ENCODE measurements at places on chromosomes 11 and 22.

- DNase-seq, result no peak
Measured at GRCh38 chr11:116107229-116107628, 603.0 kb upstream of the CADM1 start.

DNA sequence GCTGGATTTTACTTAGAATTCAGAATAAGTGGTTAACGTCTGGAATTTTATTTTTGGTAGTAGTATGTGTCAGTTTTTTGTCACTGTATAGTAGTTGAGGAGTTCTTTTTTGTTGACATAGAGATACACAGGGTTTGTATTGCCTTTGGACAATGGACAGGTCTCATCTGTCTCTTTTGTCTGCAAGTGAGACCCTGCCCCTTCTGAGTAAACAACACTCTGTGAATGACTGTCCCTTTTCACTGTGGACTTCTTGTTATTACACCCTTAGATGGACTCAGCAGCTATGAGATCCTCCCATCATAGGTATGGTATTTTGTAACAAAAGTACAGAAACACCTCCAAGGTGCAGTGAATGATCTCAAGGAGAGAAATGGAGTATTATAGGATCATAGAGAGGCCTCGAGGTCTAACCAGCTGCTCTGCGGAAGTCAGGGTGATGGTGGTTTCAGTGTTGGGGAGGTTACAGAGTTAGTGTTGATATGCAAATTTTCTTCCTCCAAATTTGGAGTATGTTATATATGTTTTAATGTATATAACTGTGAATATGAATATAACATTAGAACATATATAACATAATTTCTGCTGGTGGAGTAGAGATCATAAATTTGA, 7.8 kb downstream of the PPP6R3 start:
- DNase-seq, result no peak

- no peak for DNase-seq
Measured at GRCh38 chr11:69250186-69251056, 43.5 kb upstream of the MYEOV start.

GRCh38 chr11:108768370-108768769, 103.5 kb downstream of the DDX10 start:
- DNase-seq, result no peak

DNA sequence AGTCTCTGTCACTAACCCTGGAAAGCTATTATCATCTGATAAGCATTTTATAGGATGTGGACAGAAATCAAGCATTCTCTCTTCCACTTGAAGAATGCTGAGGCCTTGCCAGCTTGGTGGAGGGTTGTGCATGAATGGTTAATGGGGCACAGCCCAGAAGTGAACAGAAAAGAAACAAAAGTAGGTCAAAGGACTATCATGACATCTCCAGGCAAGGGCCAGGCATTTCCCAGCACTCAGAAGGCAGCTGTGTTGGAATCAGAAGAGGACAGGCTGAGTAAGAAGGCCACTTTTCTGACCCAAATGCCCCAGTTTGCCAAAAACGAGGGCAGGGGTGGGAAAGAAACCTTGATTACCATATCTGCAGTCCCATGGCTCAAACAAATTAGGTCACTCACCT, 12.4 kb downstream of the TENM4 start:
- DNase-seq, result no peak

DNA sequence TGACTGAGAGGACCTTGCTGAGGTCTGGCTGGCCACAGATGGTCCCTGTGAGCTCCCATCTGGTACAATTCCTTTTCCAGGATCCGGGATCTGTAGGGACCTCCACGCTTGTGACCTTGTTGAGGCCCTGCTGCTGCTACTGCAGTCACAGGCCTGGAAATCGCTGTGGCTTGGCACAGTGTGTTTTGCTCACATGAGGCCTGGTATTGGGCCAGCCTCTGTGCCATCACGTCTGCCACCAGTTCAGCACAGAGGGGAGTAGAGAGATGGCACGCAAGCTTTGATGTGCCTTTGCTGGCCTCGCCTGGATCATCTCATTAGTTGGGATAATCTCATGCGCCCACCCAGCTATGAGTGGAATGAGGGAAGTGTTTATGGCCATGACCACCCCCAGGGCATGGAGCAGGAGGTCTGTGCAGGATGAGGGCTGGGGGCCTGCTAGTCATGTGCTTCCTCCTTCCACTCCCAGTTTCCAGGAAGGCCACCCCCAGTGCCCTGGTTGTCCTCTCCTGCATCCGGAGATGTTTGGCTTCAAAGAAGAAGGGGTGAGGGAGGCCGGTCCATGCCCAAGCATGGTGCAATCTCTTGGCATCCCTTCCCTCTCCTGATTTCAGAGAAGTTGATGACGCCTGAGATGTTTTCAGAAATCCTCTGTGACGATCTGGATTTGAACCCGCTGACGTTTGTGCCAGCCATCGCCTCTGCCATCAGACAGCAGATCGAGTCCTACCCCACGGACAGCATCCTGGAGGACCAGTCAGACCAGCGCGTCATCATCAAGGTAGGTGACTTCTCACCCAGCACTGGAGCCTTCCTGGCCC, 22.4 kb downstream of the DERL3 start:
- no peak for DNase-seq

GRCh38 chr11:2383852-2384804, 7.0 kb downstream of the CD81 start:
- DNase-seq, result no peak

DNA sequence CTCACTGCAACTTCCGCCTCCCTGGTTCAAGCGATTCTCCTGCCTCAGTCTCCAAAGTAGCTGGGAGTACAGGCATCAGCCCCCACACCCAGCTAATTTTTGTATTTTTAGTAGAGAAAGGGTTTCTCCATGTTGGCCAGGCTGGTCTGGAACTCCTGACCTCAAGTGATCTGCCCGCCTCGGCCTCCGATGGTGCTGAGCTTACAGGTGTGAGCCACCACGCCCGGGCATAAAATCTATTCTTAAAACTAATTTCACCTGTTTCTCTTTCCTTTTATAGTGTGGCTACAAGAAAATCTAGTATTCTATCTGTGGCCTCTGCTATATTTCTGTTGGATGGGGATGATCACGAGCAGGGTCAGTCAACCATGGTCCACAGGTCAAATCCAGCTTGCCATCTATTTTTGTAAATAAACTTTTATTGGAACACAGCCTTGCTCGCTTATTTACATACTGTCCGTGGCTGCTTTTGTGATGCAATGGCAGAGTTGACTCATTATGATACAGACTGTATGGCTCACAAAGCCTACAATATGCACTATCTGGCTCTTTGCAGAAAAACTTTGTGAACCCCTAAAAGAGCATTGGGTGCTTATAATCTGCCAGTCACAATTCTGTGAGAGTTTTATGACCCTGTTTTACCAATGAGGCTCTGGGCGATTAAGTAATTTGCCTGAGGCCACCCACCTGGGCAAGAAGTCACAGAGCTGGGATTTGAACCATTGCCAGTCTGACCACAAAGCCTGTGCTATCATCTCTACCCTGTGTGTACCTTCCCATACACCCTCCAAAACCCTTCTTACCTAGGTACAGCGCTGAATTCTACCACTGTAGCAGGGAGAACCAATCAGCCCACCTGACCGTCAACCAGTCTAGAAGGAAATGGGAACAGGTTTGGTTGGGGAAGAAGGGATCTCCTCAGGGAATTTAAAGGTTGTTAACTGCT, 28.3 kb downstream of the SLC1A2 start:
- DNase-seq, result peak; percentile 52

DNA sequence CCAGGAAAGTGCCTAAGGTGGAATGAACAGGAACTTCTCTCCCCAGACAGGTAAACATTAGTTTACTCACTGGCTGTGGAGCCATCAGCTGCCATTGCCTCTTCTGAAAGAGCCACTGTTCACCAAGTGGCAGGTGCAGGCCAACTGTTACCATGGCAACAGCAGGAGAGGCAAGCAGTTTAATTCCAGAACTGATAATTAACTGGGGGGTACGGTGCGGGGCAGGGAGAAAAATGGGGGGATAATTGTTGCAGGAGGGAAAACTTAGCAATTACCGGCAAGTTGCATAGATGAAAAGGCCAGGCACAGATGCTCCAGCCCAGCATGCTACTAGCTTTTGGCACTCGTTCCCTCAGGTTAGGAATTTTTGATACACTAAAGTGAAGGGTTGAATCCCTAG, 85.1 kb downstream of the TRIM44 start:
- DNase-seq, result no peak

GRCh38 chr22:19596680-19597398, 72.6 kb upstream of the CLDN5 start:
- DNase-seq, result no peak

- no peak for DNase-seq
Measured at GRCh38 chr11:102252339-102252891, 64.9 kb upstream of the BIRC3 start.

- DNase-seq, result no peak
Measured at GRCh38 chr11:46381819-46382645, 563 bp downstream of the MDK start.

DNA sequence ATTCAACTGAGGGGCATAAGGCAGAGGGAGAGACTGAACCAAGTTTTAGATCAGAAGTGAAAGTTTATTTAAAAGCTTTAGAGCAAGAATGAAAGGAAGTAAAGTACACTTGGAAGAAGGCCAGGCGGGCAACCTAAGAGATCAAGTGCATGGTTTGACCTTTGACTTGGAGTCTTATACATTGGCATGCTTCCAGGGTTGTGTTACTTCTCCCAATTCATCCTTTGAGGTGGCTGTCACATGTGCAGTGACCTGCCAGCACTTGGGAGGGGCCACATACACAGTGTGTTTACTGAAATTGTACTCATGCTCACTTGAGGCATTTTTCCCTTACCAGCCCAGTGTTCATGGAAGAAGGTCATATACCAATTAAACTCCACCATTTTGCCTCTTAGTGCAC, 30.4 kb downstream of the CYP2R1 start:
- DNase-seq, result no peak

DNA sequence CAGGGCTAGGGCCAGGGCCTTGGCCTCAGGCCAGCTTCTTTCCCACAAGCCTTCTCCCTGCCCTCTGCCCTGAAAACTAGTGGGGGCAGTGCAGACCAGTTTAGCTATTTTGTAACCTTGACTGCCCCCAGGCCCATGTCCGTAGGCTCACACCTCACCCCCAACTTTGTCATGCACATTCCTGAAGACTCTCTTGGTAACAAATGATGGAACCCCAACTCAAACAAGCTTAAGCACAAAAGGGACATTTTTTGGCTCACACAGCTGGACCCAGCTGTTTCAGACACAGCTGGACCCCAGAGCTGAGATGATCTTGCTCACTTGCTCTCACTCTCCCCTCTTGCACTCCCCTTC, 46.6 kb downstream of the KCNQ1OT1 start:
- no peak for DNase-seq

GRCh38 chr22:38957046-38957770, at the start of gene APOBEC3A:
TSS of gene APOBEC3A (plus strand) at chr22:38957609. CDS start at chr22:38957692, 83 bp downstream.
- no peak for DNase-seq

DNA sequence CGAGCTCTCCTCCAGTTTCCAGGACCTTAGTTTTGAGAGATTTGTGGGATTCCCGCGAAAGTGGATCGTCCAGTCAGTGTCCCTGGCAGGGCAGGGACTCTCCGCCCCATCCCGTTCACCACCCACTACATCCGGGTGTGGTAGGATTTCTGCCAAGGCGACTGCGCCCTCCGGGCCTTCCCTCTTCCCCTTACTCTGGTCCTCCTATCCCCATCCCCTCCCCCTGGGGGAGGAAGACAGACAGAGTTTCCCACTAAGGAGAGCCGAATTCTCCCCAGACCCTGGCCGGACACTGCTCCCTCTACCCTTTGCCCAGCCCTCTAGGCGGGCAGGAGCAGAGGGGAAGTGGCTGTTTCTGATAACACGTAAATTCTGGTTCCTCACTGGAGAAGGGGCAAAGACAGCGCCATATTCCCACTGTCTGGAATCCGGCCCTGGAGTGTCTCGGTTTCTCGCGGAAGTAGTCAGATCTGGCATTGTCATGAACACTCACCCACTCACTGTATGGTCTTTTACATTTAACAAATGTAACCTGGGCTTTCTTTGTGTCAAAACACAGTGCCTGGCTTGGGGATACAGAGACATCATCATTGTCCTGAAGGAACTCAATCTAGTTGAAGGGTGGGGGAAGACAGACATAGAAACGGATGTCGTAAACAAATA, 1.1 kb upstream of the NECTIN1 start:
- DNase-seq, result no peak

DNA sequence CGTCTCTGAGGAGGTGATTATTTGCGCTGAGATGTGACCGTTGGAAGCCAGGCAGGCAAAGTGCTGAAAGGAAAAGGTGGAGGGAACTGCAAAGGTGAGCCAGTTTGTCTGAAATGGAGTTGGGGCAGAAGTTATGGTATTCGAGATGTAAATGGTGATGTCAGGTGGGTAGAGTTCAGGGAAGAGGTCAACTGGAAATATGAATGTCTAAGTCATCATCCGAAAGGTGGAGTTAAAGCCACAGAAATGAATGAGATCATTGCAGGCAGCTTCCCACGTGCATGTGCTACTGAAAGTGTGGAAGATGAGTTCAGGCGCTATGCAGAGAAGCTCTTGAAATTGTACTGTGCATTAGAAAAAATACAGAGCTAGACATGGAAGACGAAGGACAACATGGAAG, 2.2 kb upstream of the BPIFC start:
- DNase-seq, result no peak

DNA sequence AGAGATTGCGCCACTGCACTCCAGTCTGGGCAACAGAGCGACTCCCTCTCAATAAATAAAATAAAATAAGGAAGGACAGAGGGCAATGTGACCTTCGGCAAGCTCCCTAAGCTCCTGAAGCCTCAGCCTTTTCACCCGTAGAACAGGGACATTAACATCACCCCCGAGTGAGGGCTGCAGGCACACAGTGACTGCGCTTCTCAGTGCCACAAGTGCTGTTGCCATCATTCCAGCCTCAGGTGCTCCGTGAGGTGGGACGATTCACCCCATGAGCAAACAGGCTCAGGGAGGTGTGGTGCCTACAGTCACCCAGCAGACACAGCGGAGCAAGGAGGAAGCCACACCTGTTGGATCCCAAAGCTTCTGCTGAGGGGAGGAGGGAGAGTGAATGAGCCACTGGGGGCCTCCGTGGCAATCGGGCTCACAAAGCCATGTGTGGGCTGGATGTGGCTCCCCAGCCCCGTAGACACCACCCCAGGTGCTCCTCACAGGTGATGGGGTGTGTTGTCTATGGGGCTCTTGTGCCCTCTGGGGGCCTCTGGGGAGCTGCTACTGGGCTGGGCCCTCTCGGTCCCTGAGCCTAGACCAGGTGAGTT, 9.1 kb upstream of the TCF20 start:
- no peak for DNase-seq

DNA sequence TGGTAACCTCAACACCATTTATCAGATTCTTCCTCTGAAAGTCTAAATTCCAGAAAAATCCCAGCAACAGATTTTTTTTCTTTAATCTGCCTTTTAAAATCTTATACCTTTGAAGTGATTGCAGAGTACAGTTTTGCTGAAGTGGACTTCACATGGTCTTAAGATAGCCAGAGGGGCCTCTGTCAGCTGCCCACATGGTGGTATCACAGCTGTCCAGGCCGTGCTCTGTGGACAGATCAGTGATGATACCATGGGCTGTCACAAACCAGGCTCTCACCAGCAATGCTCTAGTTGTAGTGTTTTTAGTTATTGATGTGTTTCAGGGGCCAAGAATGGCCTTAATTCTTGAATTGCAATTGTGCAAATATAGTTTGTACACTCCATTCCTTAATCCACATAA, 44.0 kb downstream of the PARVA start:
- DNase-seq, result no peak

GRCh38 chr11:31895926-31896325, 84.8 kb upstream of the PAX6 start:
- no peak for DNase-seq

- DNase-seq, result no peak
Measured at GRCh38 chr22:18113680-18114394, 3.2 kb downstream of the TUBA8 start.

- DNase-seq, result no peak
Measured at GRCh38 chr11:122663764-122664163, 8.2 kb downstream of the UBASH3B start.
